ENCODE measurements at places on chromosomes 7 and 10.

GRCh38 chr10:86734207-86734988 lies 22.0 kb upstream of the BMPR1A start:
- no peak for DNase-seq

- DNase-seq, result no peak
These were observed 6.2 kb upstream of the MACC1 start for GRCh38 chr7:20223356-20223755.

DNA sequence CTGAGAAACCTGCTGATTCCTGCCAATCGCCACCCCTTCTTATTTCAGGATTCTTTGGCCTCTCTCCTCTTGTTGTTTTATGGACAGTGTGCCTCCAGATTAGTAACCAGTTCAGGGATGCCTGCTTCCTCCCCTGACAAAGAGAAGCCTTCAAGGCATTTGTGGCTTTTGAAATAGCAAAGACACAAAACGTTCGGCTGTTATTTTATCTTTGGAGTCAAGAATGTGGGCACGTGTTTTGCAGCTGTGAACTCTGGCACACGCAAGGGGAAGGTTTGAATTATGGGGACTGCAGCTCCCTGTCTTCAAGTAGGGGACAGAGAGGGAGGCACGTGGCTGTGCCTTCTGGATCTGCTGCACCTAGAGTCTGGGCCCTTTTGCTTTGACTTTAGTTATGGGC lies 157.9 kb upstream of the GRB10 start:
- no peak for DNase-seq

DNA sequence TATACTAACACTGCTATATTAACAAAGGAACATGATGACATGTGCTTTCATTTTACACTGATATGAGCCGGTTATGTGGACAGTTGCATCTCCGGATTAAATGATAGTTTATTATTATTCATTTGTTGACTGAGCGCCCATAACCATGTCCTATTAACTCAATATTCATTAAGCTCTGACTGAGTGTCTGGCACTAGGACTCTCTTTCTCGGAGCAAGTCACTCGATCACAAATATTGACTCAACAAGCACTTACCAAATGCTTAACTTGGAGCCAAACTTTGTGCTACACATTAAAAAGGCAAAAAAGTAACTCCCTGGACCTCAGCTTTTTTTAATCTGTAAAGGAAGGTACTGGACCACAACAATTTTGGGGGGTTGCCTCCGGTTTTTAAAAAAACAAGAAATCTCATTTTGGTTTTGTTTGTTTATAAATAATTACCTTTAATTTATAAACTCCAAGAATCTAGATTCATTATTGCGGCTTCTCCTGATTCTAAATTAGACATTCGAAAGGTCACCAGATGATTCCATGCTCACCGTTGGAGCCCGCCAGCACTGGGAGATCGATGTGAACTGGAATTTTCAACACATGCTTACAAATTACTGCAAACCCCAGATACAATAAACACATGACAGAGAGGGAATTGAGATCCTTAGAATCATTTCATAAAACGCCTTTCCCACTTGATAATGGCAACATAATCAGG lies 8.9 kb upstream of the LYZL1 start:
- DNase-seq, result no peak

DNA sequence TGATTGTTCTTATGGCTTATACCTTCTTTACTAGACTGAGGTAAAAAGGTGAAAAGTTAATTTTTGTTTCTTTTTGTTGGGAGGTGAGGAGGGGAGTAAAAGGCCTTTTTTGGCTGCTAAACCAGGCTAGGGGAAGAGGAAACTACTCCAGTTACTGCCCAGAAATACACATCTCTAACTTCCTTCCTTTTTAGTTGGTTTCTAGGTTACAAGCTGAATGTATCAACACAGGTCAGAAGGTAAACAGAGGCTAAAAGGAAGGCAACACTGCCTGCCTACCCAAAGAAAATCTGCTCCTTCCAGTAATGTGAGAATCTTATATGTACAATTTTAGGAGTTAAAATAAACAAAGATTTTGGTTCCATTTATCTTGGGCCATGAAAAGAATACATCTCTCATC lies 140.4 kb downstream of the NRBF2 start:
- no peak for DNase-seq

DNA sequence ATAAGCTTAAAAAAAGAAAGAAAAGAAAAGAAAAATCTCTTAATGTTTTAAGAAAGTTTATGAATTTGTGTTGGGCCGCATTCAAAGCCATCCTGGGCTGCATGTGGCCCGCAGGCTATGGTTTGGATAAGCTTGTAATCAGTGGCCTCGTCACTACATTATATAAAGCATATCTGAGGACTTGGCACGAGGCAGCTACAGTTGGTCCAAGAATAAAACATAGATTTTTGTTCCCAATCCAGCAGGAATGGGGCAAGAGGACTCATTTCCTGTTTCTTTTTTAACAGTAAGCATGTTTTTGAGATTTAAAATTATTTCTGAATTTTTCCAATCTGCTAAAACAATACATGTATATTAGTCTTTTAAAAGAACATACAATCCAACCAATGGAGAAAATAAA lies 28.6 kb downstream of the MCM10 start:
- no peak for DNase-seq

All from activated CD8-positive, alpha-beta memory T cell treated with anti-CD3 and anti-CD28 coated beads for 24 hours (primary cell).